ENCODE measurements at places on chromosomes 7 and 10. TPM values are rescaled to one million over a fixed set of nuclear protein-coding genes. Genes with fewer than 3 reads are reported as not detected.

DNA sequence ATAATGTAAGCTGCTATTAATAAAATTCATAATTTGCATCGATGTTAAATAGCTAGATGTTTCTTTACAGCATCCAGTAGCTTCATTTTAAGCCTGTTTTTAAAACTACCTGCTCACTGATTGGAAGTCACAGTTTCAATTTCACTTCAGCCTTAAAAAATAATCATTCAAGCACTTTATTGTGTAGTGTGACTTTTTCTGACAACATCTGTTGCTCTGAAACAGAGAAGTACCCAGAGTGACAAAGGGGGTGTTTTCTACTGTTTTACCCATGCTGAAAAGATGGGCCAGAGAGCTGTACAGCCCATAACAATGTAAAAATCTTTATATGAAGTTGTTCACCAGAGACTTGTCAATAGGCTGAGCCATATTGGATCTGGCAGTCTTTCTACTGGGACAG is 437.2 kb downstream of the MDFIC start:
- no peak overlapping the region for H3K4me3 ChIP-seq
- no peak for DNase-seq
- H3K27ac ChIP-seq, result no peak overlapping the region
- no peaks in the 10 kb centered on the region for H3K27me3 ChIP-seq

DNA sequence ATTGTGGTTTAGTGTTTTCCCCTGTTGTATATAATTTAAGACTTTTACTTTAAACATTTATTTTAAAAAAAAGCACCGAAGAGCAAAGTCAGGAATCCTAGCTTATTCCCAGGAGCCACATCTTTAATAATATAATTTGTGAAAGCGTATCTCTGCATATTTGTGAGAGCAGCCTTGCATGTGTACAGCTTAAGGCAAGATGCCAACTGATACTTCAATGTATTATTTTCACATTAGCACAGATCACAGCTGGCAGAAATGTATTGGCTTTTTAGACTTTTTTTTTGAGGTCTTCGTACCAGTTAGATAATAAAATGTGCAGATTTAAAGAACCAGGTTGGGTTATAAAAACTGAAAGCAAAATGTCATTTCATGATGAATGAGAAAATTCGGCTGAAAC is 845.7 kb upstream of the POT1 start:
- DNase-seq, result no peak
- no peak overlapping the region for H3K4me3 ChIP-seq
- no peaks in the 10 kb centered on the region for H3K36me3 ChIP-seq
- no peaks in the 10 kb centered on the region for H3K4me1 ChIP-seq

DNA sequence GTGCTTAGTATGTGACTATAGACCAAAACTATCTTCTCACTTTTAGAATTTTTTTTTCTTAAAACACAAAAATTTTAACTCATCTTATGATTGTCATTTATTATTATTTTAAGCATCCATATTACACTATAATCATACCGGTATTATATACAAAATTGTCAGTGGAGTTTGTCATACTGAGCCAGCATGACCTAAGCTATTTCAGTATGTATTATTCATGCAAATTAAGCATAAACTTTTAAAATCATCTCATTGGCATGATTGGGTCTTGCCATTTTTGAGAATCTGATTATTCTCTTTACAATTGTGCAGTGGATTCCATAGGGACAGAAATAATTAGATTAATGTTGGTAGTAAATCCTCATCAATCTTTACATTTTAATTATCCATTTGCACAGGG is 46.2 kb upstream of the STMP1 start:
- no peak overlapping the region for H3K27ac ChIP-seq
- no peak for DNase-seq
- peaks cover 73% of the 10 kb centered on the region for H3K36me3 ChIP-seq
- no peaks in the 10 kb centered on the region for H3K4me1 ChIP-seq
- H3K27me3 ChIP-seq, result no peaks in the 10 kb centered on the region
- no peak overlapping the region for H3K4me3 ChIP-seq

DNA sequence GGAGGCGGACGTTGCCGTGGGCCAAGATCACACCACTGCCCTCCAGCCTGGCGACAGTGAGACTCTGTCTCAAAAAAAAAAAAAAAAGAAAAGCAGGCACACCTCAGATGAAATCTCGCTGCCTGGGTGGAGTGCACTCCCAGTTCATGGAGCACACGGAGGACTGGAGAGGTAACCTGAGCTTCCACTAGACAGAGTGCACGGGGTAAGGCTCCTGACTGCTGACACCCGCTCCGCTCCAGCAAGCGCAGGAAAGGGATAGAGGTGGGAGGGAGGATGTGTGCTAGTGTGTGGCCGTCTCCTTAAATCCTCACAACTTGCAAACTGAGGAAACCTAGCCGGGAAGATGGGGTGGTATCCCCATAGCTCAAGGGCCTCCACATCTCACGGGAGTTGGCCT is 50.8 kb downstream of the FAM53B start:
- peak overlapping the region; percentile 37 for H3K27ac ChIP-seq
- no peaks in the 10 kb centered on the region for H3K36me3 ChIP-seq
- peaks cover 36% of the 10 kb centered on the region for H3K4me1 ChIP-seq
- no peak for DNase-seq
- H3K4me3 ChIP-seq, result no peak overlapping the region
- no peaks in the 10 kb centered on the region for H3K27me3 ChIP-seq

- no peaks in the 10 kb centered on the region for H3K4me1 ChIP-seq
- DNase-seq, result no peak
- no peak overlapping the region for H3K27ac ChIP-seq
- H3K4me3 ChIP-seq, result no peak overlapping the region
- no peaks in the 10 kb centered on the region for H3K27me3 ChIP-seq
These were observed 349.8 kb downstream of the NXPH1 start for GRCh38 chr7:8783229-8783628.

GRCh38 chr7:7176406-7177043 is 5.8 kb upstream of the C1GALT1 start:
- no peaks in the 10 kb centered on the region for H3K27me3 ChIP-seq
- no peak for DNase-seq
- no peak overlapping the region for H3K4me3 ChIP-seq
- H3K36me3 ChIP-seq, result no peaks in the 10 kb centered on the region
- peaks cover 6% of the 10 kb centered on the region for H3K4me1 ChIP-seq
- peak overlapping the region; percentile 53 for H3K27ac ChIP-seq

- H3K27me3 ChIP-seq, result no peaks in the 10 kb centered on the region
- no peak for DNase-seq
- H3K27ac ChIP-seq, result no peak overlapping the region
- no peak overlapping the region for H3K4me3 ChIP-seq
These were observed 118.2 kb downstream of the ANK3 start for GRCh38 chr10:60271319-60272040.

DNA sequence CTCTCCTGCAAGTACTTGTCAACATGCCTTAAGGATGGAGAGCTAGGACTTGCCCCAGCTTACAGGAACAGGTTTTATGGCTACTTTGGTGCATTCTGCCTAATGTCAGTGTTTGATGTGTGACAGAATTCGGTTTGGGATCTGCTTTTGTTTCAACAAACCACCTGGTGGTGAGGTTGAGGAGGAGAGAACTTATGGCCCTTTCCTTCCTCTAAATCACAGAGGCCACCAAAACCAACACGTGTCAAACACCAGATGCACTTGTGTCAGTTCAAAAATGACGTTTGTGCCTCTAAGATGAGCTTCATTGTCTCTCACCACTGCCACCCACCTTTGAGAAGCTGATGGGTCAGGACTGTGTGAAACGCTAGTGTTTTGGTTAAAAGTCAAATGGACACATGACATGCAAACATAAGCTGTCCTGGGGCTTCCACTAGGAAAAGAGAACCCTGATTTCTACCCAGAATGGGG is 83.9 kb downstream of the OSBPL3 start:
- no peak for DNase-seq
- no peaks in the 10 kb centered on the region for H3K4me1 ChIP-seq
- H3K27me3 ChIP-seq, result no peaks in the 10 kb centered on the region

- DNase-seq, result no peak
- H3K27me3 ChIP-seq, result no peaks in the 10 kb centered on the region
- H3K36me3 ChIP-seq, result no peaks in the 10 kb centered on the region
These were observed 63.6 kb downstream of the ARHGAP22 start for GRCh38 chr10:48541144-48541795.

GRCh38 chr7:74028321-74028838 is 407 bp downstream of the ELN start:
- H3K27ac ChIP-seq, result peak overlapping the region; percentile 73
- H3K4me1 ChIP-seq, result peaks cover 20% of the 10 kb centered on the region
- DNase-seq, result peak; percentile 78
- H3K27me3 ChIP-seq, result no peaks in the 10 kb centered on the region
- H3K36me3 ChIP-seq, result no peaks in the 10 kb centered on the region
- H3K4me3 ChIP-seq, result peak overlapping the region; percentile 43

DNA sequence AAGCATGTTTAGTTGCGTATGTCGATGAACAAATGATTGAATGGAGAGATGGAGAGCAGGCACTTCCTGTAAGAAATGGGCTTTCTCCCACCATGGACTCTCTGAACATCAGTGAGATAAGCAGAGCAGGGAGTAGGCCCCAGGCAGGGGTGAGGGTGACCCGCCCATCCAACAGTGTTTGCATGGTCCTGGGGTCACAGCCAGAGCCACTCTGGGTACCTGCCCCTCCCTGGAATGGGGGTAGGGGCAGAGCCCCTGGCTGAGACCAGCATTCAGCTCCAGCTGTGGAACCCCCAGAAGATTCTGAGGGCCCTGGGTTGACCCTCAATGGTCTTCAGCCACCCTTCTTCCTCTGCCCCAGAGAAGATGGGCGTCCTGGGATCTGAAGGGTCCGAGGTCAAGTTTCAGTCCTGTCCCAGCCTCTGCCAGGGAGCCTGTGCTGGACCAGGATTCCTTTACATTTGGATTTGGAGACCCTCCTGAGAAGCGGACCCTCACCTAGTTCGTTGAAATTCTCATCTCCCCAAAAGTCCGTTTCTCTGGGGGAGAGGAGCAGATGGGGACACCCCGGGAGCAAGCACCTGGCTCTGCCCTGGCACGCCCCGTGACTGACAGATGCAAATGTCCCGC is 2.4 kb upstream of the FGF8 start:
- H3K4me3 ChIP-seq, result no peak overlapping the region
- no peaks in the 10 kb centered on the region for H3K36me3 ChIP-seq
- H3K27me3 ChIP-seq, result peaks cover 71% of the 10 kb centered on the region
- DNase-seq, result peak; percentile 49

GRCh38 chr7:92517631-92518030 is 10.7 kb downstream of the PEX1 start:
- no peaks in the 10 kb centered on the region for H3K36me3 ChIP-seq
- no peak for DNase-seq
- H3K4me1 ChIP-seq, result no peaks in the 10 kb centered on the region
- no peak overlapping the region for H3K4me3 ChIP-seq

- no peak overlapping the region for H3K4me3 ChIP-seq
- peaks cover 93% of the 10 kb centered on the region for H3K27me3 ChIP-seq
- no peaks in the 10 kb centered on the region for H3K4me1 ChIP-seq
- no peaks in the 10 kb centered on the region for H3K36me3 ChIP-seq
- no peak for DNase-seq
These were observed 5.3 kb downstream of the PTF1A start for GRCh38 chr10:23197416-23197861.

- no peak for DNase-seq
- no peaks in the 10 kb centered on the region for H3K27me3 ChIP-seq
- H3K4me3 ChIP-seq, result no peak overlapping the region
These were observed 21.2 kb downstream of the YAE1 start for GRCh38 chr7:39587393-39587792.

GRCh38 chr10:100043796-100044195 is 34.0 kb upstream of the DNMBP start:
- no peak overlapping the region for H3K4me3 ChIP-seq
- H3K27me3 ChIP-seq, result no peaks in the 10 kb centered on the region
- peak; percentile 12 for DNase-seq
- no peaks in the 10 kb centered on the region for H3K4me1 ChIP-seq
- peak overlapping the region; percentile 30 for H3K27ac ChIP-seq
- no peaks in the 10 kb centered on the region for H3K36me3 ChIP-seq

DNA sequence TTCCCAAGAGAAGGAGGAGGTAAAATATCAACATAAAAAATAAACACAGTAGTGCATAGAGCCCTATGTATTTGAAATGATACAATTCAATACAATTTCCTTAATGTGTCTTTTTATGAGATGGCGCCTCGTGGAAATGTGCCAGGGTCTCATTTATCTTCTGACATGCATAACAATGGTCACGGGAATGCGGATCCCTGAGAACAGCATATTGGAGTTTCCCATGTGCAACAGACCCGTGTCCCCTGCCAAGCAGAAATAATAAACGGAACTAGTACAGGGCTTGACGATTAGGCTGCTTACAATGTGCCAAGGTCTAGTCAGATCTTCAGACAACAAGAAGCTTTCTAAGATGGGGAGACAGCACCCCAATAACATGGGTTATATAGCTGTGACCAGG is 217.9 kb downstream of the ARHGAP21 start:
- H3K4me3 ChIP-seq, result no peak overlapping the region
- peaks cover 7% of the 10 kb centered on the region for H3K4me1 ChIP-seq
- no peaks in the 10 kb centered on the region for H3K27me3 ChIP-seq
- no peaks in the 10 kb centered on the region for H3K36me3 ChIP-seq
- no peak overlapping the region for H3K27ac ChIP-seq
- DNase-seq, result no peak

- no peaks in the 10 kb centered on the region for H3K4me1 ChIP-seq
- peaks cover 14% of the 10 kb centered on the region for H3K36me3 ChIP-seq
- H3K27me3 ChIP-seq, result no peaks in the 10 kb centered on the region
- no peak overlapping the region for H3K4me3 ChIP-seq
- no peak for DNase-seq
- H3K27ac ChIP-seq, result no peak overlapping the region
These were observed 56.5 kb downstream of the ENO4 start for GRCh38 chr10:116905845-116906210.

- no peaks in the 10 kb centered on the region for H3K36me3 ChIP-seq
- H3K4me1 ChIP-seq, result peaks cover 12% of the 10 kb centered on the region
- H3K27me3 ChIP-seq, result no peaks in the 10 kb centered on the region
- no peak overlapping the region for H3K4me3 ChIP-seq
- DNase-seq, result no peak
- no peak overlapping the region for H3K27ac ChIP-seq
These were observed 56.1 kb upstream of the CAPZA2 start for GRCh38 chr7:116806046-116806944.

ZP3 gene
- 3.3 TPM for total RNA-seq

TLX1 gene
- not detected for total RNA-seq

HOXA10 gene
- 0.55 TPM for total RNA-seq

FBXO24 gene
- total RNA-seq, result 0.37 TPM

EPHA1 gene
- 11.6 TPM for total RNA-seq

Measured in left lung (tissue), 14 donors.